ENCODE measurements at places on chromosomes 6 and 20. TPM values are rescaled to one million over a fixed set of nuclear protein-coding genes. Genes with fewer than 3 reads are reported as not detected.

GRCh38 chr20:46626758-46627157 is 24.5 kb downstream of the SLC13A3 start:
- DNase-seq, result no peak

- no peak for DNase-seq
Measured at GRCh38 chr6:71349976-71350615, 61.5 kb downstream of the OGFRL1 start.

Gene C20orf144
- total RNA-seq, result not detected

Gene NHSL1
- 53.1 TPM for total RNA-seq

DNA sequence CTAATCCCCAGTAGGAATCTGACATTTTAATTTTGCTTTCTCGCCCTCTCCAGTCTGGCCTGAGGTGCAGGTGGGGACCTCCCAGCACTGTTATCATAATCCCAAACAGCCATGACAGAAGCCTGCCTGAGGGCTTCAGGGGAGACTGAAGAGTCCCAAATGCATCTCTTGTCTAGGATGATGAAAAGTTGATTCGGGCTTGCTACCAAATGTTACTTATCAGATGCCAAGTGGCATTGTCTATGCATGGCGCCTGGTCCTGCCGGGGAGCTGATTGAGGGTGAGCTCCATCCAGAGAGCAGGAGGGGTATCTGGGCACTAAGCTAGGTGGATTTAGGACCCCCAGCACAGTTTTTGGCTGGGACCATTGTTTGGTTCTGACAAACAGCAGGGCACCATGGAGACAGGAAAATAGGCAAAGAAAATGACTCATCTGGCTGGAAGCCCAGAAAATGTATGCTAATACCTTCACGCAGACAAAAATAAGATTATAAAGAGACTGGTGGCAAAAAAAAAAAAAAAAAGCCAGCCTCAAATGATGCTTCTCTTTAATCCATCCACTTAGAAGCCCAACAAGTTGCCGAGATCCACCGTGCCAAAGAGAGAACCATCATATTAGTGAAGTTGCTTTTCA is 513.7 kb upstream of the SULF2 start:
- DNase-seq, result no peak

Gene OR2H1
- total RNA-seq, result not detected

- DNase-seq, result no peak
Measured at GRCh38 chr20:19977373-19977770, 39.8 kb upstream of the NAA20 start.

Gene KIF25
- 1.1 TPM for total RNA-seq

DNA sequence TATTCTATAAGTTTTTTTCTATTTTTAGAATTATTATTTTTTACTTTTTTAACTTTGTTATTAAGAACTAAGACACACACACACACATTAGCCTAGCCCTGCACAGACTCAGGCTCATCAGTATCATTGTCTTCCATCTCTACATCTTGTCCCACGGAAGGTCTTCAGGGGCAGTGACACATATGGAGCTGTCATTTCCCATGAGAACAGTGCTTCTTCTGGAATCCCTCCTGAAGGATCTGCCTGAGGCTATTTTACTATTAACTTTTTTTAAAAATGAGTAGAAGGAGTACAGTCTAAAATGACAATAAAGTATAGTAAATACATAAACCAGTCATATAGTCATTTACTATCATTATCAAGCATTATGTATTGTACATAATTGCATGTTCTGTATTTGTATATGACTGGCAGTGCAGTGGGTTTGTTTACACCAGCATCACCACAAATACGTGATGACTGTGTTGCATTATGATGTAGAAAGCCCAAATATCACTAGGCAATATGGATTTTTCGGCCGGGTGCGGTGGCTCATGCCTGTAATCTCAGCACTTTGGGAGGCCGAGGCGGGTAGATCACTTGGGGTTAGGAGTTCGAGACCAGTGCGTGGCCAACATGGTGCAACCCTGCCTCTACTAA is 57.9 kb downstream of the HIVEP1 start:
- DNase-seq, result no peak

Gene LHFPL5
- total RNA-seq, result not detected

Gene SIRPB1
- 8.3 TPM for total RNA-seq

DNA sequence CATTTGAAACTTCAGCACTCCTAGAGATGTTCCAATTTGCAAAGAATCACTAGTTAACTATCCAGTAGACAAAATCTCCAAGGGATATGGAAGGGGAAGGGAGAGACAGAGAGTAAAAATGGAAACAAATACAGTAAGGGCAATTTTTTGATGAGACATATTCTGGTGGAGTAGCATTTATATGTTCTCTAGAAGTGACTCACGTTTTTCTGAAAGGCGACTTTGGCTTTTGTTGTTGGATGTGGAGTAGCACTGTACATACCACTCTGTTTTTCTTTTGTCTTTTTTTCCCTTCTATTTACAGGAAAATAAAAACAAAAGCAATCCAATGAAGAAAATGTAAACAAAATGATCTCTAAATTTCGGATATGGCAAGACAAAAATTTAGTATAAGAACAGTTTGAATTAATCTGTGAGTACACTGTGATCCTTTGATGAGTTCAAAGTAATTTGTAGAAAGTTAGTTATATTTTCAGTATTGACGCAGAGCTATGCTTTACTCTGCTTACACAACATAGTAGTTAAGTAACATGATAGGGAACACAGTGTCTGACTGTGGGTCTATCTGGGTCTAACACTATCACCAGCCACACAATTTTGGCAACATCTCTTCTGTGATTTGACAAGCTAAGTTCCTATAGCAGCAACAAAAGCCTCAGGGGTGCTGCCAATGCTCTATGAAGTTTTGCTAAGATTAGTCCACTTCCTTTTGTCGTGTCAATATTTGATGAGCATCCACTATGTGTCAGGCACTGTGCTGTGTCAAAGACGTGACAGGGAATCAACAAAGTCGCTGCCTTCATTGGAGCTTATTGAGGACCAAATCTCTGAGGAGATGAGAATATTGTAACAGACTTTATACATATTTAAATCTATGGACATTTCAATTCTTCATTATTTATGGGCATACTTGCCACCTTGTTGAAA is 27.3 kb upstream of the TAGAP start:
- no peak for DNase-seq

- no peak for DNase-seq
Measured at GRCh38 chr6:3325210-3325609, 66.5 kb downstream of the PSMG4 start.

Gene CYP24A1
- not detected for total RNA-seq

Gene COL9A1
- 0.32 TPM for total RNA-seq

Gene NOX3
- total RNA-seq, result not detected

- no peak for DNase-seq
Measured at GRCh38 chr6:17714879-17715851, 8.4 kb upstream of the NUP153 start.

DNA sequence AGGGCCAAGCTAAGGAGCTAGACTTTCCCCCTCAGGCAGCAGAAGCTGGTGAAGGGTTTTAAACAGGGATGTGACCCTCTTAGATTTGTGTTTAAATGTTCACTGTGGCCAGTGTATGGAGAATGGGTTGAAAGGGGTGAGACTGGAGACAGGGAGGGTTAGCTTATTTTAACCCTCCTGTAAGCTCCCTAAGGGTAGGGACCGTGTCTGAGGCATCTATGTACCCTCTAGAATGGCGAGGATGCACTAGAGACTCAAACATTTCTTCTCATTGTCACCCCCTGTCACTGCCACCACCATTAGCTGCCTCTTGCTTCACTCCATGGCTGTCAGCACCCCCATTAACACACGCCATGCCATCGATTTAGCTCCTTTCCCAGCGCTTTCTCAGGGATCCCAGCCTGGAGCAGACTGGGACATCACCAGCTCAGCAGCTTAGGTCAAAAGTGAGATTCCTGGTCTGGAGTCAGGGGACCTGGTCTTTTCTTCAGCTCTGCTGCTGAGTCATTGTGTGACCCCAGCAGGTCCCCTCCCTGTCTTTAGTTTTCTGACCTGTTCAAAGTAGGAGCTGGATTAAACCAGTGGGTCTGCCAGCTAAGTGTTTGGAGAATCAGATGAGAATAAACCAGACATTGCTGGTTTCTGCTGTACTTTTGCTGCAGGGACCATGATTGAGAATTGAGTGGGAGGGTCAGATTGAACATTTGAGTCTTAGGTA is 1.1 kb upstream of the SLC22A7 start:
- no peak for DNase-seq

DNA sequence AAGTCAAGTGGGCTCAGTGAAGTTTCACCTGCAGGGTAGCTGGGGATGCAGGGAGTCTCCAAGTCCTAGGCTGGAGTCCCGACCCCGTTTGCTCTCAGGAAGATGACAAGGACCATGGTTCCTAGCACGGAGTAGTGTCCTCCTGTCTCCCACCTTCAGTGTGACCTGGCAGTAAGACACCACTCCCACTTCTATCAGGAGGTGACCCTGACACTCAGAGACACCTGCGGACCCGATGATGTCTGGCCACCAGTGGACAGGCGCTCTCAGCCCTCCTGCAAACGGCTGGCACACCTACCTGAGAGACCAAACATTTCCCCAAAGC is 1.1 kb downstream of the SOD2 start:
- no peak for DNase-seq

Gene RIPPLY2
- total RNA-seq, result not detected

DNA sequence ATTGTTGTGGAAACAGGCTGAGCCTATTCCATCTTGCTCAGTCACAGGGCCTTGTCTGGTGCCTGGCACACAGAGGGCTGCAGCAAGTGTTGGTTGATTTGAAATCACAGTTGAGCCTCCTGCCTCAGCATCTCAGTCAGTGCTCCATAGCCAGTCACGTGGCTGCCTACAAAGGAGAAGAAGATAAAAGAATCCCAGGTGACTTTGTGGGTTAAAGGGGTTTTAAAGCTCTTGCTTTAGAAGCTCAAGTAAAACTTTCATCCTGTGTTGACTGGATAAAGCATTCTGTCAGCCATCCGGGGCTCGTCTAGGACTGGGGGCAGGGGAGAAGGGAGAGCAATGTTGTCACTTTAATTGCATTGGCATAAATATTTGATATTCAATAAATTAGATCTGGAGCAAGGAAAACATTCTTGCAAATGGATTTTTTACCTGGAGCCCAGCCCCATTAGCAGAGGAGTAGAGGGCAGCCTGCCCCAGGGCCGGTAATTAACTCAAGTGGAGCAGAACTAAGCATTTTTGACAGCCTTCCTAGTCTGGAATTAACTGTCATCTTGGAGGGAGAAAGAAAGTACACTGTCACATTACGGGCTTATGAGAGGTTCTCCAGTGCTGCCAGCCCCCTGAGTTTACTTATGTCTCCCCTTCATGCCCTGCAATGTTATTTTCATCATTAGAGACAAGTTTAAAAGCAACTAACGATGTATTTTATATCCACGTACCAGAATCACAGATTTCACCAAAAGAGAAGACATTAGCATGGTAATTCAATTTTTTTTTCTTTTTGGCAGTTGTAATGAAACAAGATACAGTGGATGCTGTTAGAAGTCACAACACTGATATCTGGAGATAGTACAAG is 71.7 kb upstream of the GTSF1L start:
- no peak for DNase-seq

DNA sequence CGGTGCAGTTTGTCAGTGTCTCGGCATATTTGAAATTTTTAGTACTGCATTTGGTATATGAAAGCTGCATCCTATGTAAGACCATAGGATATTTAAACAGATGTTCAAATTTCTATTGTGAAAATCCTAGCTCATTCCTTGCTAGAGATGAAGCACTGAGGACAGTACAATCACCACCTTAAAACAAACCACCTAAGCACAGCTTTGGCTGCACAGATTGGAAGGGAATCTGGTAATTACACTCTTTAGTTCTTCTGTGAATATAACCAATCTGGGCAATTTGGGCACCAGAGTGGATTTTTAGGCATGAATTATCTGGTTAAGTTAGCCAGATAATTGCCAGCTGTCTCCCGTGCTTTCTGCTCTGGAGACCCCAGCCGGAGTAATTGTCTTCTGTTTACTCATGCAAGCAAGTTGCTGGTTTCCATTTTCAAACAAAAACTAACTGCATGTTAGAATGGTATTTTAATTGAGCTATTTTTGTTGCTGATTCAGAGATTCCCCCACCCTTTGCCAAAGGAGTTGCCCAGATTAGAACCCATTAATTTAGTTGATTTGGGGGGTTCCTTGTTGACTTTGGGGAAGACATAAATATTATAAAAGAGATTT is 36.9 kb downstream of the E2F3 start:
- DNase-seq, result no peak

DNA sequence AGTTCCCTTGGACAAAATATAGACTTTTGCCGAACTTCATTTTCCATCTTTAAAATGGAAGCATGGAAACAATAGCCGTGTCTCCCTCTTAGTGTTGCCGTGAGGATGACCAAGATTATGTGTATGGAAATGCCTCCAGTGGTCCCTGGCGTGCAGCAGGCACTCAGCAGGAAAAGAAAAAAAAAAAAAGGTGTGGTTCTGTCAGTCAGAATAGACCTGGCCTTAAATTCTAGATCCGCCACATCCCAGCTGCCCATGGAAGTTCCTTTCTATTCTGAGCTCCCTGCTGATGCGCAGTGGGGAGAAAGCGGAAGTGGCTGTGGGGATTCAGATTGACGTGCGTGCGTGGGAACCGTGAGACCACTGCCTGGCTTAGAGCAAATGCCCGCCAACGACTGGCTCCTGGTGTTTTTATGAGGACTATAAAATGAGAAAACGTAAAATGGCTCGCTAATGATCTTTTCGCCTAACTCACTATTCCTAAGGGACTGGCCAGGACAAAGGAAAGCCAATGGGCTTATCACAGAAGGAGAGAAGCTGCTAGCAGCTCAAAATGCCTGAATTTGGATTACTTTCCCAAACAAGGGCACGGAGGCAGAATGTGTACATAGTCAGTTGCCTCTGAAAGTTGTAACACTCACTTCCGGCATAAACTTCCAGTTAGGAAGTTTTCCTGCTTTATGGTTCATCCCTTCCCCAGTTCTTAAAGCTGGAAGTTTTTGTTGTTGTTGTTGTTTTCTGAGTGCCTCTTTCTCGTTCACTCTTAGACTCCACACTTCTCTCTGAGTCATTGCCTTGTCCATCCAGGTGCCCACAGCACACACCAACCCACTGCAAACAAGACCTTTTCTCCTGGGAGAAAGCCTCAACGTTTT is 11.4 kb upstream of the PDE10A start:
- no peak for DNase-seq

GRCh38 chr6:1285956-1286355 is 25.9 kb upstream of the FOXQ1 start:
- no peak for DNase-seq

- DNase-seq, result no peak
Measured at GRCh38 chr6:87945181-87945580, 102.5 kb upstream of the SPACA1 start.

GRCh38 chr20:59742351-59743095 is 138.2 kb downstream of the PHACTR3 start:
- DNase-seq, result no peak

DNA sequence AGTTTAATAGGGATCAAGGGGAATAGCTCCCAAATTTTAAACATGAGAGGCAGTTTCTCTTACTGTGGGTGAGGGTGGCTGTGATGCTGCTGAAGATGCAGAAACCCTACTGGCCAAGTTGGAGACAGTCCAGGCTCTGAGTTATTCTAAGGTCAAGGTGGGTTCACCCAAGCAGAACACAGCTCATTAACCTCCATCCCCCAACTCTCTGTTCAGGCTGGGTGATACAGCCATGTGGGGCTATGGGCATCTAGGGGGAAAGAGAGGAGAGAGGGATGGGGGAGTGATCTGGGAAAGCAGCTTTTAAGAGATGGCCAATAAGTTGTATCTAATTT is 18.9 kb upstream of the TRAM2 start:
- no peak for DNase-seq

Gene MUCL3
- not detected for total RNA-seq

Measured in mucosa of descending colon (tissue), 3 donors.